Islet precursor cell (in vitro differentiated cells): ENCODE measurements at places on chromosomes 6 and 20.

DNA sequence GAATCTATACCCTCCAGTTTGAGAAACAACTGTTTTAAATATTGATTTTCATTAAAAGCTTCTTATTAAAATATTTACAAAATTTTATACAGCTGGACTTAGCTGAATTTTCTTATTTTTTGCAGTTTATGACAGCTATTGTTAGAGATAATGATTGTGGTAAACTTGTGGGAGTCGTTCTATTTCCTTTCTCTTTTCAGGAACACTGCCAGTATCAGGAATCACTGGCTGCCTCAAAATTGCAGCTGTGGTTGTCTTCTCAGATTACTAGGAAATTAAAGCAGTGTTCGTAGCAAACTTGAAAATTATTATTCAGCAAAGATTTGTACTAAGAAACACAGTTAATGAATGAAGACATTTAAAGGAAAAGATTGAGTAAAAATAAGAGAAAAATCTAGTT lies 311.0 kb downstream of the CENPW start:
- no peak for DNase-seq

GRCh38 chr6:163994566-163994965 lies 580.0 kb downstream of the QKI start:
- DNase-seq = peak; percentile 83

- DNase-seq = peak; percentile 58
Observed at GRCh38 chr6:37433657-37434271, 743 bp downstream of the CMTR1 start.

DNA sequence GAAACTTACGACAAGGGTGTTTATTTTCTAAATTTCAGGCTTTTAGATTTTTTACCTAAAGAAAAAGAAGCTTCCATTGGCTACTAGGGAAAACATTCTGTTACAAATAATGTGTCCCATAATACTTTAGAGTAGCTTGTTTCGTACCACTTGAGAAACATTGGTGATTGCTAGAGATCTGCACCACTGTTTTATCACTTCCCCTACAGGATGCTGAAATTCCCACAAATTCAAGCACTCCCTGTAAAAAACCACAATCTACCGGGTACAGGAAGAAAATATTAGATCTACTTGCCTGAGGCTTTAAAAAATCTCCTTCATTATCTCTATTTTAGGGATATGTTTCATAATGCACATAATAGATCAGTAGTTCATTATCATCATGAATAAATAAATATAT lies 29.9 kb downstream of the SEL1L2 start:
- DNase-seq = no peak

DNA sequence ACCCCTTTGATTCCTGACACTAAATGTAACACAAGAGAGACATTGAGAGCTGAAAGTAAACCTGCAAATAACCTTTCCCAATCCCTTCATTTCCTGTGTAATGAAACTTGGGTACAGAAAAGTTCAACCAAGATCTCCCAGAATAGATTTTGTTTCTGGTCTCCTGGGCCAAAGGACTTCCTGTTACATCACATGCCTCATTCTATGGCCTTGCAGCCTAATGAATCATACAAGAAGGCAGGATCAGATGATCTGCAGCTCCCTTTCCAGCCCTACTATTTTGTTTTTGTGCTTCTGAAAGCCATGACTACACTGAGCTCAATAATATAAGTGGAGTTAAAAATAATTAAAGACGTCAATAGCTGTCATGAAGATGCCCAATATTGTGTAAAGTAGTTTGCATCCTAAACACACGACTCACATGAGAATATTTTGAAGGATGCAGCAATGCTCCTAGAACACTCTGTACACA lies 73.4 kb upstream of the NOX3 start:
- no peak for DNase-seq

GRCh38 chr6:117338567-117338966 lies 73.2 kb downstream of the VGLL2 start:
- no peak for DNase-seq
